ENCODE measurements at places on chromosomes 4 and X. TPM values are rescaled to one million over a fixed set of nuclear protein-coding genes. Genes with fewer than 3 reads are reported as not detected.

NSG1 gene
- 2.9 TPM for total RNA-seq

TLL1 gene
- total RNA-seq = 48.0 TPM

THAP9 gene
- 5.1 TPM for total RNA-seq

SMIM10L2A gene
- total RNA-seq = 23.6 TPM

CPLX1 gene
- 0.46 TPM for total RNA-seq

IL9R gene
- 0.38 TPM for total RNA-seq

GRIA2 gene
- total RNA-seq = 0.13 TPM

AMBN gene
- total RNA-seq = not detected

- DNase-seq = no peak
These were observed 18.2 kb downstream of the UGT2B11 start for GRCh38 chr4:69196209-69196965.

DNA sequence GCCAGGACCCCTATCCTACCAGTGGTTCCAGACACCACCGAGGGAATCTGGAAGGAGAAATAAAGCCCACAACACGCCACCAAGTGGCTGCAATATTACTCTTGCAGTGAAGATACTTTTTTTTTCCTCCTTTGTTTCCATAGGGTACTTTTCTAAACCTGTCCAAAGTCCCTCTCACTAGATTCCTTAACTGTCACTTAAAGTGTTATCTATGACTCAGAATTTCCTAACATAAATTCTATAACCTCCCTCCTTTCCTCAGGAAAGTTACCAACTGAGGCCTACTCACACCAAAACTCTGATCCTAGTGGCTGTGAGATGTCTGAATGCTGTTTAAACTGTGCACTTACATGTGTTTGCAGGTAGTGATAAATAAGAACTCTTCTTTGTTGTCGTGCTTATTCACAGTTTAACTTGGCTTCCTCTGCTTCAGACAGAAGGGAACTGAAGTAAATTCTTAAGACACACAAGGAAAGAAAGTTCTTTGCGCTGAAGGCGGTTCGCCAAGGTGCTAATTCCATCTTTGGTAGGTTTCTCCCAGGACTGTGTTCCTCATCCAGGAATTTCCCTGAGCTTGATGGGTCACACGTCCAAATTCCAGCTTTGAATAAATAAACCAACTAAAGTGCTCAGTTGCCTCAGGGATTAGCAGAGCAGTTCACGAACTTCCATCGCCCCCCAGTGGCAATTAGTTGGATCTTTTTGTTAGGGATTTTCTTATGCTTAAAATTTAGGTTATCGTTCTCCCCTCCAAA, 10.7 kb upstream of the HCCS start:
- no peak for DNase-seq

DNA sequence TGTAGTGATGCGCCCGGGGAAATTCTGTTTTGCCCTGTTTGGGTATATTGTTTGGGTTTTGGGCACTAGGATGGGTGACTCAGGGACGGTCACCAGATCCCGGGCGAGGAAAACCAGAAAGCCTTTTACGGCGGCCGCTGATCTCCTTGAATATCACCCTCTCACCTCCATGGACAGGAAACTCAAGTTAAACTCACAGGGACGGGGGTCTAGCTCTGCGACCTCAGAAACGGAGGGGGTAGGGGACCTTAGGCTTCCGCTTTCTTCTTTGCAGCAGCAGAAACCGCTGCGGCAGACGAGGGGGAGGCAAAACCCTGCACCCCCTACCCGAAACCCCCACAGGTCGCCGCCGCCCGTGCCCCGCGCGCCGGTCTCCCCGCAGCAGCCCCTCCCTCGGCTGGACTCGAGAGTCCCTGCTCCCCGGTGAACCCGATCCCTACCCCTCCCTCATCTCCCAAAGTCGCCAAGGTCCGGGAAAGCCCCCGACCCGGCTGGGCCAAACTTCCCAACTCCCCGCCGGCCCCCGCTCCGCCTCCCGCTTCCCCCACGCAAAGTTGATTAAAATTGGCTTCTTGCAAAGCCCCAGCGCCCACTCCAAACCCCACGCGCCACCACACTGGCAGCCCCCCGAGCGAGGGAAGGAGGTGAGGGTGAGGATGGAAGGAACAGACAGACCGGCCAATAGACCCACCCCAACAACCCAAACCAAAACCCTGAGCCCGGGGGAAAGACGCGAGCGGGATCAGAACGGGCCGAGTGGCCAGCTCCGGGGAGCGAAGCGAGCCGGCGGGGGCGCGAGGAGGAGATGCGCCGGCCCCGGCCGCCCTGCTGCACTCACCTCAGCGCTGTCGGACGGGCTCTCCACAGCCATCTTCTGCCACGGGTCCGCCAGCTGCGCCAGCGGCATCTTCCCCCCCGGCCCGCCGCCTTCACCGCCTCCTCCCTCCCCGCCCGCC, 705 bp downstream of the RPS6KA3 start:
- peak; percentile 4 for DNase-seq

DNA sequence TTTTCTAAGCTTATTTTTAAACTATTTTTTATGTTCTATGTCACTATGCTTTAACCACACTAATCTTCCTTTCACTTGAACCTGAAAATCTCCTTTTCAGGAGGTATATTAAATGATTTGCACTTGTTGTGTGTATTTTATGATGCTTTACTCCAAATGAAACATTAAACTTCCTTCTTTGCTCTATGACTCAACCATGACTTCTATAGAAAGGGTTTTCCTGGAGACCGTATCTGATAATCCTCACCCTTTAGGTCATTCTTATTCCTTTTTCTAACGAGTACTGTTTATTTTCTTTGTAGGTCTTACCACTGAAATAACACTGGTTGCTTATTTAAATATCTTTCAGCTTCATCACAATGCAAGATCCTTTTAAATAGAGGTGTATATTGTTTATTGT, 1163.2 kb downstream of the PCDH18 start:
- no peak for DNase-seq

DNA sequence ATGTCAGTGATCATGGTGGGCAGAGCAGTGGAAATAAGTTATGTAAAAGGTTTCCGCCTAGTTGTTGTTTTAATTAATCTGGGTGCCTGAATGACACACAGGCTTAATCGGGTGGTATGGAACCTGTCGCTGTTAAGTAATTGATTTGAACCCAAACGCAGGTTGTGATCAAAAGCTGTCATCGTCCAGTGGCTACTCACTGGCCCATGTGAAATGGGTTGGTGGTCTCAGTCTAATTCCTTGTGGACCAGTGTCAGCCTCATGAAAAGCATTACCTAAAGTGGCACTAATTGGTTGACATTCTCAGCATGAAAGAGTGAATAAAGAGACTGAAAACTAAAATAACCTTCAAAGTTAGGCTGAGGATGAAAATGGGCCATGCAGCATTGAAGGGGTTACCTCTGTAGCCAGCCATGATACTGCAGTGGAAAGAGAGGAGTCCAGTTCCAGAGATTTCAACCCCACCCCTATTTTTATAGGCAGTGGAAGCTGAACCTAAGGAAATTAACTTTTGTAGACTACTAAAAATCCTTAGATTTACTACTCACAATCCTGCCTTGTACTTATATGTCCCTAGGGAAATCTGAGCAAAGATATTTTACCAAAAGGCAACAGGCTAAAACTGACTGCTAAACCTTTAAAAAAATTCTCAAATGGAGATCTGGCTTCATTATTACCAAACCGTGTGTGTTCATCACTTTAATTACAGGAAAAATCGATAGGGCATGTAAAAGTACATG, 251.7 kb upstream of the TENM3 start:
- no peak for DNase-seq

DNA sequence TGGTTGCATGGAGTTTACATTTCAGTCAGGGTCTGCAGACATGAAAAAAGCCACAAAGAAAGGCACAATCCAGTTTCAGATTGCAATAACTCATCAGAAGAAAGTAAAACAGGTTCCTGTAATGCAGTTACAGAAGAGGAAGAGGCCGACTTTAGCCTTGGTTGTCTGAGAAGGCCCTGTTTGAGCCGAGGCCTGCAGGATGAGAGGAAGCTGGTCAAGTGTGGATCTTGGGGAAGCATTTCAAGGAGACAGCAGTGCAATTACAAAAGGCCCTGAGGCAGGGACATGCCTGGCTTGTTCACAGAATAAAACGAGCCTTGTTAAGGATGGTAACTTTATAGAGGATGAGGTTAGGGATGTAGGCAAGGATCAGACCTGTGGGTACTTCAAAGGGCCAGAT, 62.4 kb downstream of the AFF2 start:
- no peak for DNase-seq

- no peak for DNase-seq
These were observed 80.2 kb downstream of the ADGRA3 start for GRCh38 chr4:22435652-22436051.

GRCh38 chr4:174505892-174506291, 16.4 kb downstream of the HPGD start:
- DNase-seq = no peak

DNA sequence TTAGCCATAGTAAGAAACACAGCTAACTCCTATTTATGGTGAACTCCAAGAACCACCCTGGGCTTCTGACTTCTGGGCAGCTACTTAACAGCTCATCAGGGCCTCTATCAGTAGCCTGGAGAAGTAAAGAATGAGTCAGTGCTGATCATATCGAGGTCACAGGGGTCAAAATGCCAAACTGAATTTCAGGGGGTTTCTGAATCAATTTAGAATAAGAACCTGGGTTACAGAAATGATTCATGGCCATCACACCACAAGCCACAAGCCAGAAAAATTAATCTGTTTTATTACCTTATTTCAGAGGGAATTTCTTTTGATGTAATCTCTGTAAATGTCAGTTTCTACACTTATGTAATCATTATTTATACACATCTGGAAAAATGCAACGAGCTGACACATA, 64.4 kb downstream of the CHST7 start:
- no peak for DNase-seq

DNA sequence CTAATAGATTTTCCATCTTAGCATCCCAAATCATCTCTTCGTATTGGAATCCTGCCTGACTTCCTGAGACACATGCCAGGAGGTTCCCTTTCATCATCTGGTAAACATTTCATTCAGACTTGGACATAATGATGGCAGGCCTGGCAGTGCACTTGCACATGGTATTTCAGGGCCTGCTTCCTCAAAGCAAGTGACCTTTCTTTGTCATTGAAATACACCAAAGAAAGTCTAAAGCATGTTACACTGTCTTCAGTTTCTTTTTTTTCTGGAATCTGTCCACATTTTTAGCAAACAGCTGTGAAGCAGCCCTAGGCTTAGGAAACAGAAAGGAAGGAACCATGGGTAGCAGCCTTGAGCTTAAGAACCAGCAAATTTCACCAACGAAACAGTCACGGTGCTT, 205.9 kb upstream of the VCX start:
- DNase-seq = no peak

DNA sequence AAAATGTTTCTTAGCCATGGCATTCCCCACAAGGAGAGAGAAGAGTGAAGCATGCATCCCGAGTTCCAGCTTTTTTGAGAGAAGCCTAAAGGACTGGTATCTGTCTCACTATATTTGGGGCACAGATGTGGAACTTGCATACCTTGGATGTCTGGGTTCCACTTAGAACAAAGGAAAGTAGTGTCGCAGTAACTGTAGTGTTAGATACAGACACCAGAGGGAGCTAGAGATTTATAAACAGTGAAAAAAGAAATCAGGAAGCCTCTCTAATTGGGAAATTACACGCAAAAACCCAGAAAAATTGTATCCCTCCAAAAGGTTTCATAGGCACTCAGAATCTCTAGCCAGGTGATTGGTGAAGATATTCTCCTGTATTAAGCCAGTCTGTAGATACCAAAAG, 34.4 kb downstream of the AGTR2 start:
- DNase-seq = peak; percentile 2

- DNase-seq = no peak
These were observed 280.3 kb downstream of the SPRY1 start for GRCh38 chr4:123676890-123677229.

All from endothelial cell (in vitro differentiated cells).